Naive thymus-derived CD8-positive, alpha-beta T cell (primary cell): ENCODE measurements at places on chromosomes 2 and 18. TPM values are rescaled to one million over a fixed set of nuclear protein-coding genes. Genes with fewer than 3 reads are reported as not detected.

GRCh38 chr18:38539371-38539770, 973.8 kb upstream of the CELF4 start:
- H3K27me3 ChIP-seq = no peaks in the 10 kb centered on the region
- peaks cover 2% of the 10 kb centered on the region for H3K4me1 ChIP-seq
- no peak overlapping the region for H3K4me3 ChIP-seq
- H3K36me3 ChIP-seq = no peaks in the 10 kb centered on the region
- DNase-seq = no peak

DNA sequence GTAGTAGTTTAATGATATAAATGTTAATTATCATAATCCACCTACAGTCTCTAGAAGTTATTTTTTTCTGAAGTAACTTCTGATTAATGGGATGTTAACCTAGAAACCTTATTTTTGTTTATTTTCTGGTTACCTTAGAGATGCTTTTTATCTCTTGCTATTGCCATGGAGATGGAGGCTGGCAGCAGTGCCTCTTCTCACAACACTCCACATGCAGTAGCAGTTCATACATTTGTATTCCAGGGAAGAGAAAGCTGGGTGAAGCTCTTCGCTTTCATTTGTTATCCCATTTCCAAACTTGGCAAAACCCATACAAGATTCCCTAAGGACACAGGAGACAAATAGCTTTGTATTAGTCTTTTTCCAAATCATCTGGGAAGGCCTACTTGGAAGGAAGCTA, 1794.1 kb upstream of the LRRTM1 start:
- no peaks in the 10 kb centered on the region for H3K27me3 ChIP-seq
- no peaks in the 10 kb centered on the region for H3K4me1 ChIP-seq
- no peak overlapping the region for H3K27ac ChIP-seq
- no peak overlapping the region for H3K4me3 ChIP-seq

DNA sequence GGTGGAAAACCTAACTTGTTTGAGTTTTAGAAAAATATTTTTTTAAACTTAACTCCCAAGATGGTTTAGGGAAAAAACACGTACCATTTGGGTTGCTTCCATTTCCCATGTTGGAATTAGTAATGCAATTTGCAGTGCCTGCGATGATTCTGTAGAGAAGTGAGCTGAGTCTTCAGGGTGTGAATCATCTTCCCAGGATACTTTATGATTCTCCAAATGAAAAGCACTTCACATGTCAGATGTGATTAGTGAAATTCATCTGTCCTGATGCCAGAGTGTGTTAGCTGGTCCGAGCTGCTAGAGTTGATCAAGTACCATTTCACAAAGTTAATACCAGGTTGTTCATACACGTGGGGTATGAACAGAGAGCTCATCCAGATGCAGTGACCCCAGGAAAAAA, 59.1 kb downstream of the ACOXL start:
- DNase-seq = no peak
- no peaks in the 10 kb centered on the region for H3K4me1 ChIP-seq
- no peak overlapping the region for H3K27ac ChIP-seq
- H3K27me3 ChIP-seq = peaks cover 13% of the 10 kb centered on the region
- no peaks in the 10 kb centered on the region for H3K36me3 ChIP-seq
- H3K4me3 ChIP-seq = no peak overlapping the region

GRCh38 chr2:238162846-238163441, 4.2 kb downstream of the ERFE start:
- no peaks in the 10 kb centered on the region for H3K36me3 ChIP-seq
- H3K27ac ChIP-seq = no peak overlapping the region
- no peak overlapping the region for H3K4me3 ChIP-seq
- peaks cover 7% of the 10 kb centered on the region for H3K4me1 ChIP-seq

- DNase-seq = peak; percentile 53
- no peak overlapping the region for H3K4me3 ChIP-seq
- no peaks in the 10 kb centered on the region for H3K36me3 ChIP-seq
- no peaks in the 10 kb centered on the region for H3K4me1 ChIP-seq
- H3K27ac ChIP-seq = no peak overlapping the region
Measured at GRCh38 chr2:60707750-60708371, 48.2 kb upstream of the PAPOLG start.

DNA sequence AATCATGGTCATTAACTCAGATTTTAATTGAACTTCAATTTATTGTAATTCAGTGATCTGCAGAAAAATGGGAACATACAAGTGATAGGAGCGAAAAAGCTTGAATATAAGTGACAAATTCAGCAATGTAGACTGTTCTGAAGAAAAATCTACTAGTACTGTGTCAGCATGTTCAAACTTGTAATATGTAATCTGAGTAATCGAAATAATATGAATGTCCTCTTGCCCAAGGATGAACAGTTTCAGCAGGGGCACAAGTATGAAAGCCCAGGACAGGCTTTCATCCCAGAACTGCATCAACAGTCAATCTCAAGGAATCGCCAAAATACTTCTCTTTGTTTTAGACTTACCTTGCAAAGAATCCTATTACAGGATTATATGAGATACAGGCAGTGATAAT, 1110.5 kb downstream of the LRP1B start:
- no peaks in the 10 kb centered on the region for H3K4me1 ChIP-seq
- H3K36me3 ChIP-seq = no peaks in the 10 kb centered on the region
- H3K27me3 ChIP-seq = no peaks in the 10 kb centered on the region
- no peak for DNase-seq
- no peak overlapping the region for H3K27ac ChIP-seq
- H3K4me3 ChIP-seq = no peak overlapping the region

DNA sequence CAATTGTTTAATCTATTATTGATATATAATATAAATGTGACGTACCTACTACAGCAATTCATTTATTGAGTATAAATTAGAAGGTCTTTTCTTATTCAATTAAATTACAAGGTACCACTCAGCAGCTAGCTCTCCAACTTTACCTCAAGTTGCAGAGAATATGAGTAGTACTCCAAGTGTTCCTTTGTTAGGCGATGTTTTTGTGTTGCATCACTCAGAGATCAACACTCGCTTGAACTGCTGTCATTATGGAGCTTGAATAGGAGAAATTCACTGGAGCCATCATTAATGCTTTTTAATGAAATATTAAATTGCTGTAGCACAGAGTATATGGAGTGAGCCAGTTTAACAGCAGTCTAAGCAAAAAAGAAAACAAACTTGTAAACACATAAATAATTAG, 320.0 kb downstream of the FSIP2 start:
- H3K4me1 ChIP-seq = no peaks in the 10 kb centered on the region
- H3K27ac ChIP-seq = no peak overlapping the region
- H3K27me3 ChIP-seq = no peaks in the 10 kb centered on the region
- DNase-seq = no peak
- H3K36me3 ChIP-seq = no peaks in the 10 kb centered on the region

DNA sequence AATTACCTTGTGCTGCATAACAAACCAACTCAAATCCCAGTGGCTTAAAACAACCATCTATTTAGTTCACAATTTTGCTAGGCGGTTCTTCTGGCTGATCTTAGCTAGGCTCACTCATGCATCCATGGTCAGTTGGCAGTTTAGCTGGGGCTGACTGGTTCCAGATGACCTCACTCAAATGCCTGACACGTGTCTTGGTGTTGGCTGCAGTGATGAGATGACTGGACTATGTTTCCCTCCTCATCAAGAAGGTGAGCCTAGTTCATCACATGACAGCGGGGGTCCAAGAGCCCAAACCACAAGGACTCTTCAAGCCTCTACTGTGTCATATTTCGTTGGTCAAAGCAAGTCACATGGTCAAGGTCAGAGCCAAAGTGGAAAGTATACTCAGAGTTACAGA, 42.7 kb upstream of the ACTR3 start:
- no peaks in the 10 kb centered on the region for H3K27me3 ChIP-seq
- H3K4me3 ChIP-seq = no peak overlapping the region
- peaks cover 47% of the 10 kb centered on the region for H3K36me3 ChIP-seq
- H3K4me1 ChIP-seq = peaks cover 4% of the 10 kb centered on the region

DNA sequence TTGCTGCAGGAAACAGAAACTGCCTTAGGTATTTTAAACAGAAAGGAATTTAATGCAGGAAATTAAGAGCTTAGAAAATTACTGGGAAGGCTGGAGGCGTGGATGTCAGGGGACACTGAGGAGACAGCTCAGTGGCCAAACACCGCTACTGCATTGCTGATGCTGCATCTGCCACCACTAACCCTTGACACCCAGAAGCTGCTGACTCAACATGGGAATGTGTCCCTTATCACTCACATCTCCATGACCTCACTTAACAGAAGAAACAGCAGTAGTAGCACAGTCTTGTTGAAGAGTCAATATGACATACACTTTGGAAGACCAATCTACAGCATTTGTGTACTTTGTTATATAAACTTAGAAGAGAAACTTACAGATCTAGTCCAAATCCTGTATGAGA, 906.1 kb downstream of the SLC4A3 start:
- no peak for DNase-seq
- no peak overlapping the region for H3K4me3 ChIP-seq
- no peaks in the 10 kb centered on the region for H3K27me3 ChIP-seq
- H3K4me1 ChIP-seq = no peaks in the 10 kb centered on the region

DNA sequence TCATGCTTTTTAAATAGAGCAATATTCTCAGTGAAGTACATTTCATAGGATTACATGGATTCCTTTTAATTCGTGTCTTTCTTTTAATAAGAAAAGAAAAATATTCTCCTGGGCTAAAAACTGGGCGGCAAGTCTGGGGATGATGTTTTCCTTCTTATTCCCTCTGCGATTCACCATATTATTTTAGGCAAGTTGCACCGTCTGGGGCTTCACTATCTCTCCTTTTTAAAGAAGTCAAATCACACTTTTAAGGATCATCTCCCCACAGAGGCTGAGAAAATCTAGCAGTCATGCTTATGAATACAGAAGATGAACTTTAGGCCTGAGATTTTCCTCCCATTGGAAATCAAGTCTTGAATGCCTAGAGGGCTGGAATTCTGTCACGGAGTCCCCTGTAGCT, 104.1 kb downstream of the COPS8 start:
- peaks cover 33% of the 10 kb centered on the region for H3K27me3 ChIP-seq
- no peaks in the 10 kb centered on the region for H3K4me1 ChIP-seq
- H3K27ac ChIP-seq = no peak overlapping the region
- no peak overlapping the region for H3K4me3 ChIP-seq
- no peak for DNase-seq

DNA sequence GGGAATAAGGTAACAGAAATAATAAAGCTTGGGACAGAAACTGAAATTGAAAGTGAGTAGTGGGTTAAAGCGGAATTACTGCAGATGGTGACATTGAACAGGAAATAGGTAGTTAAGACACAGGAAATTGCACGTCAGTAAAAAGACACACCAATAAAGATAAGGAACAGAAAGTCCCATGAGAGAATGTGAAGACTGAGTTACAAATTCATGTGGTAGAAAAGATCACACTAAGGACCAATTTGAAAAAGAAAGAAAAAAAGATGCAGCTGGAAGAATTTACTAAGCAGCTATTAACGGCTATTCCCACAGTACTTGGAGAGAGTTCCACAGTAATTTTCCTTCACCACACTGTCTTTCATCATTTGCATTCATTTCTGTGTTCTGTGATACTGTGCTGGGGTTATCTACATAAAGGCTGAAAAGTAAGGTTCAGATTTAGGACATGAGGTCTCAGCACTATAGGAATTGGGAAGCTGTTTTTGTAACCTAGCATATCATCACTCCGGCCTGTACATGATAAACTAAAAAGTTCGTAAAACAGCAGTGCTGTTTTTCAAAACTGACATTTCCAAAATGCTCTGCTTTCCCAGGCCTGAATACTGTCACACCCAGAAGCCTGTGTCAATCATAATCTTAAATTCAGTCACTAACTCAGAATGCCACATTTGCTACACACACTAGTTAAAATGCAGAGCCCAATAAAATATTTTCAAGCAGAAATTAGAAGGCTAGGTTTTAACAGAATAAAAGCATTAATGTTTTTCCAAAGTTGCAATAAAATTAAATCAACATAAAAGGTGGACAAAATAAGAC, 42.9 kb downstream of the SRBD1 start:
- peak overlapping the region; percentile 95 for H3K27ac ChIP-seq
- H3K4me3 ChIP-seq = peak overlapping the region; percentile 89
- H3K27me3 ChIP-seq = no peaks in the 10 kb centered on the region
- peaks cover 33% of the 10 kb centered on the region for H3K4me1 ChIP-seq
- peak; percentile 83 for DNase-seq
- H3K36me3 ChIP-seq = peaks cover 33% of the 10 kb centered on the region

DNA sequence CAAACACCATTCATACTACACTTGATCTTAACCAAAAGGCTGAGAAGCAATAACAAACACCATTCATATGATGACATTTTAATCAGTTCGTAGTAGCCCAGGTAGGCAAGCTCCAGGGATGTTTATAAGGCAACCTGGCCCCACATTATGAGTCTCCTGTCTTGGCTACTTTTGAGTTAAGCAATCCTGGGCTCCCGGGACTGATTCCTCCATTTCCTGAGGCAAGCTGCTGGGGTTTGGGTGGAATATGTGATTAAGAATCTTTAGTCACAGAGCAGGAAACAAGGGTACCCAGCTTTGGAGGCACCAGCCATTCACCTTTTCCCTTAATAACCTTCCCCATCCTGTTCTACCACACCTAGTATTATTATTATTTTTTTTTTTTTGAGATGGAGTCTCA, 24.5 kb upstream of the SPRED2 start:
- no peaks in the 10 kb centered on the region for H3K36me3 ChIP-seq
- no peak overlapping the region for H3K27ac ChIP-seq
- H3K4me3 ChIP-seq = no peak overlapping the region
- H3K4me1 ChIP-seq = no peaks in the 10 kb centered on the region
- H3K27me3 ChIP-seq = peaks cover 35% of the 10 kb centered on the region

DNA sequence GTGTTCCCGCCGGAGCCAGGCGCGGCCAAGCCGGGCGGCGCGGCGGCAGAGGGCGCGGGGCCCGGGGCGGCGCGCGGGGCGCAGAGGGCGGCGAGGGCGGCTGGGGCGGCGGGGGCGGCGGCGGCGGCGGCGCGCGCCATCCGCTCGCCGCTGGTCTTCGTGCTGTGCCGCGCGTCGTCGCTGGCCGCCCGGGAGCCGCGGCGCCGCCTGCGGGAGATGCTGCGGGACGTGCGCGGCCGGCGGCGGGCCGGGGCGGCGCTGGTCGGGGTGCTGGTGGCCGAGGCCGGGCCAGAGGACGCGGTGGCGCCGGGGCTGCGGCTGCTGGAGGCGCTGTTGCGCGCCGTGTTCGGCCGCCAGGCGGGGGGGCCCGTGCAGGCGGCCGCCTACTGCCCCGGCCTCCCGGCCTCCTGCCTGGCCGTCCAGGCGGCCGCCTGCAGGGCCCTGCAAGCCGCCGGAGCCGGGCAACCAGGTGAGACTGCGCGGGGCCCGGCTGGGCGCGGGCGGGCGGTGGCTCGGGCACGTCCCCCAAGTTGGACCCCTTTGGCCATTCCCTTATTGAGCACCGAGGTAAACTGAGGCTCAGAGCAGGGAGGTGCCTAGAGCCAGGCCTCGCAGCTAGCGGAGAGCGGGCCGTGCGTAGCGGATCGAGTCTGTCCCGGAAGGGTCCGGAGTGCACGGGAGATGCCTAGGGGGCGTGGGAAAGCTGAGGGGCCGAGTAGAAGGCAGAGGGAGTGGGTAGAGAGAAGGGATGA, 584 bp downstream of the C2orf72 start:
- H3K4me3 ChIP-seq = peak overlapping the region; percentile 38
- no peaks in the 10 kb centered on the region for H3K36me3 ChIP-seq
- no peak overlapping the region for H3K27ac ChIP-seq
- peaks cover 73% of the 10 kb centered on the region for H3K27me3 ChIP-seq
- DNase-seq = no peak

GPR148 gene
- total RNA-seq = not detected

EFHD1 gene
- 4.3 TPM for total RNA-seq

SNORC gene
- 4.7 TPM for total RNA-seq

LYG2 gene
- total RNA-seq = not detected

RTP5 gene
- not detected for total RNA-seq

PXDN gene
- total RNA-seq = 0.42 TPM
